Activated T-helper 17 cell treated with anti-CD3 and anti-CD28 coated beads, Interleukin-2, amount 50 U/mL, for 72 hours (primary cell): ENCODE measurements at places on chromosomes 6 and 20. TPM values are rescaled to one million over a fixed set of nuclear protein-coding genes. Genes with fewer than 3 reads are reported as not detected.

DNA sequence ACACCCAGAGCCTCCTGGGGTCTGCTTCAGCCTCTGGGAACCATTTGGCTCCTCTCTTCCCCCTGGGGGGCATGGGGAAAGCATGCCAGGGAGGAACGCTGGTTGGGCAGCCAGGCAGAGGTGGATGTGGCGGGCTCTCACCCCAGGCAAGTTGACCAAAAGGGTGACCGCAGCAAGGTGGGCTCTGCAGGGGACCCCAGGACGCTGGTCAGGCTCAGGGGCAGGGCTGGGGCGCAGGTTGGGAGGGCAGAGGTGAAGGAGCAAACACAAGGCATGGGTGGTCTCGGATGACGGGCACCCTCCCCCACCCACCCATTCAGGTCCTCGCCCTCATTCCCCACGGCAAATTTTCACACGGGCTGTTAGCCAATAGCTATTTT lies 30.2 kb upstream of the MRGBP start:
- ATAC-seq, result no peak

- no peak for ATAC-seq
Observed at GRCh38 chr20:56566621-56567020, 33.6 kb downstream of the FAM209B start.

DNA sequence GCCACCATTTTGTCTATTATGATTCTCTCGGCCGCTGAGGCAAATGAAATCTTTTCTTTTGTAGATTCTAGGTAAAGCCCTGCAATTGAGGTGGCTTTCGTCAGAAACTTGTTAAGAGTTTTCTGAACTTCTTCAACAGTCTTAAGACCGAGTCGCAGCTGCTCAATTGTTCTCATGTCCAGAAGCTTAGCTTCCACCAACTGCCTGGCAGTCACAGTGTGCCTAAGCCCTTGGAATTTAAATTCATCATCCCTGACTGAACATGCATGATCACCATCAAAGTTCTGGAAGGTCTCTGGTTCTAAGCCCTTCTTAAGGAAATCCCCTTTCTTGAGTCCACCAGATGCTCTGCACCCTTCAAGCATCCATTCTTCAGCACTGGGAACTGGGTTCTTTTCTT lies 25.7 kb downstream of the DST start:
- no peak for ATAC-seq

GRCh38 chr6:32669893-32670292 lies 3.4 kb upstream of the HLA-DQB1 start:
- no peak for ATAC-seq

DNA sequence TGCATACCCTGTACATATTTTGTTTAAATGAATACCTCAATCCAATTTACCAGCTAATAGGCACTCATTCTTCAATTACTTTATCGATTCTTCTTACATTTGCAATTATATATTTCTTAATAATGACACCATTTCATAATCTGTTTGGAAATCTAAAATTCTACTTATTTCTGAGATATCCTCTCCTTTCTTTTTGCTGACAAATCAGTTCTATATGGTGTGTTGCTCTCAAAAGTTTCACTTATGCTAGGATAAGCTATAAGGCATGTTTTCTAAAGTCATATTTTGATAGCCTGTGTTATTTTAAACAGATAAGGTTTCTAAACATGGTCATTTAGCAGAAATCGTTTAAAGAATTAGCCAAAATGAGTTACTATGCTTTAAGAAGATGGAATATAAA lies 140.6 kb upstream of the GJE1 start:
- ATAC-seq, result no peak

DNA sequence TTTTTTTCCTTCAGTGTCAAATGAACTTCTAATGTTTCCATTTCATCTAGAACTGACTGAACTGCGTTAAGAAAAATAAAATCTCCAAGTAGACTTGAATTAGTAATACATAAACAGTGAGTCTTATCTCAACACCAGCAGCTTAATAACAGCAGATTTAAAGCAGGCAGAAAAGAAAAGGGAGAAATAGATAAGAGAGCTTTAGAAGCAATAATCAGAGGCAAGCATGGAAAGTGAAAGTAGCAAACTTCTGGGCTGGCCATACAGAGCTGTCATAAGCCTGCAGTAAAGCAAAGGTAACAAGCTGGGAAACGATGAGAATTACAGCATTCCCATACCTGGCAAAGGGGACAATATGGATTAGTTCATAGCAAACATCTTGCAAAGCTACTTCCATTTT lies 16.9 kb upstream of the ANGPT4 start:
- ATAC-seq, result no peak

- ATAC-seq, result no peak
Observed at GRCh38 chr6:14762077-14762476, 483.8 kb upstream of the JARID2 start.

GRCh38 chr6:89475634-89476033 lies 42.7 kb downstream of the ANKRD6 start:
- peak; percentile 83 for ATAC-seq

GRCh38 chr6:20279608-20280287 lies 67.5 kb upstream of the MBOAT1 start:
- no peak for ATAC-seq

DNA sequence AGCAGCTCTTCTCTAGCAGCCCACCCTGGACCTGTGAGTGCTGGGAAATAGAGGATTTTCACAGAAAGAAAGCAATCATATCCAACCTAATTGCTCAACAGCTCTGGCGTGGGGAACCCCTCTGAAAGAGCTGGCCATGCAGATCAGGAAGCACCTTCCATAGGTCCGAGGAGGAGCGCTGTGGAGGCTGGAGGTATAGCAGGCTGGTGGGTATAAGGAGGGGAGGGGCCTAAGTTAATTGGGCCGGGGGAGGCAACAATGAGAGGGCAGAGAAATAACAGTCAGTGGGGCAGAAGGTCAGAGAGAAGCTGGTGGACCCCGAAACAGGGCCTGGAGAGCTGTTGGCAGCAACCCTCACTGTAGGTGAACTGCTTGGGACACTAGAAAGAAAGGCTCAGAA lies 40.8 kb downstream of the SNRNP48 start:
- no peak for ATAC-seq

GRCh38 chr6:71106276-71106675 lies 149.4 kb upstream of the B3GAT2 start:
- ATAC-seq, result no peak

- ATAC-seq, result no peak
Observed at GRCh38 chr20:62997417-62998035, 9.2 kb downstream of the BHLHE23 start.

GRCh38 chr20:62662422-62662821 lies 20.1 kb downstream of the SLCO4A1 start:
- no peak for ATAC-seq

DNA sequence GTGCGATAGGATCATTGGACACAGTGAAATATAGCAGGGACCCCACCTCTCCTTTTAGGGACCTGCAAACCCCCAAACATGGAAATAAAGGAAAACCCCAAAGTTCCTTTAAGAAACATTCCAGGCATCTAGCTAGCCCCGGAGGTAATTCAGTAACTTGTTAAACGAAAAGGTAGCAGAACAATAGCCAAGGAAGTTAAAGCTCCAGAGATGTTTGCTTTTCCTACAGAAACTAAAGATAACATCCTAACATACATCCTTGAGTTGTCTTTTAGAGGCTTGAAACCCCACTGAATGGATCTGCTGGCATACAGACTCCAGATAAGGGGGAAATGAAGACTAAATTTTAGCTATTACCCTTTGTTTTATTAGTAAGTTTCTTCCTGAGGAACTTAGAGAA lies 51.0 kb downstream of the FAM184A start:
- no peak for ATAC-seq

DNA sequence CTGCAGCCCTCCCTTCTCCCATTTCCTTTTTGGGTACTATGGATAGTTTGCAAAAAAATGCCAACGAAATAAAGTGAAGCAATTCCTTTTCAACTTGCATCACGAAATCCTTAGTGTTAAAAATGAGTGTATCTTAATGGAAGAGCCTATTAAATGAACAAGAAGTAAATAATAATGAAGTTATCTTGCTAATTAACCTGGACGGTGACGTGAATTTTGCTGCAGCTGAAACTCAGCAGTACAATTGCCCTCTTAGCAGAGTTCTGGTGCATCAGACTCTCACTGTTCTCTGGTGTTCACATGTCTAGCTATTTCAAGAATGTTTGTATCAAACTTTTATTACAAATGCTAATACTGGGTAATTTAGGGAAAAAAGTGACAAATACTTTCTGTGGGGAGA lies 119.7 kb upstream of the HDAC2 start:
- no peak for ATAC-seq

- no peak for ATAC-seq
Observed at GRCh38 chr6:44851176-44851575, 463.7 kb downstream of the CDC5L start.

- ATAC-seq, result no peak
Observed at GRCh38 chr20:61584851-61585250, 332.8 kb downstream of the CDH4 start.

GRCh38 chr6:49423817-49424216 lies 39.2 kb downstream of the MMUT start:
- ATAC-seq, result no peak

GRCh38 chr6:125188037-125188436 lies 34.5 kb downstream of the TPD52L1 start:
- no peak for ATAC-seq

DNA sequence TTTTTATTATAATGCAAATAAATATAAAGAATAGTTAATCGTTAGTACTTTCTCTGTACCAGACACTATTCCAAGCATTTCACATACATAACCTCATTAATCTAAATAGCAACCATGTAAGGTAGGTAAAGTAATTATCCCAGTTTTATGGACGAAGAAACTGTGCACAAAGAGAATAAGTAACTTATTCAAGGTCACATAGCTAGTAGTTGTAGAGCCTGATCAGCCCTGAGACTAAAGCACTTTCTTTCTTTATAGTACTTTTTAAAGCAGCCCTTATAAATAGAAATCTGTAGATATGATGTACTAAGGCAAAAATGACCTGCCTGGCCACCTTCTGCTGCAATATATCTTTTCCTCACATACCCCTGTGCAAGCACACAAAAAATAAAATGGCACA lies 104.8 kb downstream of the MYO6 start:
- ATAC-seq, result no peak

GRCh38 chr6:157711060-157711459 lies 112.0 kb upstream of the SNX9 start:
- ATAC-seq, result peak; percentile 52

DLK2 gene
- 2.8 TPM for total RNA-seq

RAET1G gene
- not detected for total RNA-seq

GMDS gene
- total RNA-seq, result 36.3 TPM

CRISP2 gene
- total RNA-seq, result not detected

IRF4 gene
- 704 TPM for total RNA-seq

ZNF76 gene
- total RNA-seq, result 44.3 TPM

TMEM200A gene
- 2.2 TPM for total RNA-seq
